ENCODE measurements at places on chromosomes 3 and 15. TPM values are rescaled to one million over a fixed set of nuclear protein-coding genes. Genes with fewer than 3 reads are reported as not detected.
A peak's percentile ranks its signal among the peaks of the same experiment; 100 is the strongest.

The CPLX3 gene
- total RNA-seq, result not detected

The UROC1 gene
- total RNA-seq, result not detected

- H3K4me3 ChIP-seq, result peak overlapping the region; percentile 83
- peak overlapping the region; percentile 89 for H3K27ac ChIP-seq
- no peaks in the 10 kb centered on the region for H3K27me3 ChIP-seq
- no peak for DNase-seq
Measured at GRCh38 chr3:158802409-158803268, 785 bp downstream of the MFSD1 start.

The IL5RA gene
- total RNA-seq, result 0.48 TPM

GRCh38 chr3:175075269-175075668 lies 216.1 kb downstream of the NAALADL2 start:
- no peaks in the 10 kb centered on the region for H3K36me3 ChIP-seq
- no peak overlapping the region for H3K4me3 ChIP-seq
- no peak overlapping the region for H3K27ac ChIP-seq
- H3K4me1 ChIP-seq, result no peaks in the 10 kb centered on the region
- no peak for DNase-seq

GRCh38 chr3:105513042-105513441 lies 146.3 kb downstream of the ALCAM start:
- no peak overlapping the region for H3K4me3 ChIP-seq
- H3K27ac ChIP-seq, result no peak overlapping the region

The MEIS2 gene
- total RNA-seq, result 28.5 TPM

DNA sequence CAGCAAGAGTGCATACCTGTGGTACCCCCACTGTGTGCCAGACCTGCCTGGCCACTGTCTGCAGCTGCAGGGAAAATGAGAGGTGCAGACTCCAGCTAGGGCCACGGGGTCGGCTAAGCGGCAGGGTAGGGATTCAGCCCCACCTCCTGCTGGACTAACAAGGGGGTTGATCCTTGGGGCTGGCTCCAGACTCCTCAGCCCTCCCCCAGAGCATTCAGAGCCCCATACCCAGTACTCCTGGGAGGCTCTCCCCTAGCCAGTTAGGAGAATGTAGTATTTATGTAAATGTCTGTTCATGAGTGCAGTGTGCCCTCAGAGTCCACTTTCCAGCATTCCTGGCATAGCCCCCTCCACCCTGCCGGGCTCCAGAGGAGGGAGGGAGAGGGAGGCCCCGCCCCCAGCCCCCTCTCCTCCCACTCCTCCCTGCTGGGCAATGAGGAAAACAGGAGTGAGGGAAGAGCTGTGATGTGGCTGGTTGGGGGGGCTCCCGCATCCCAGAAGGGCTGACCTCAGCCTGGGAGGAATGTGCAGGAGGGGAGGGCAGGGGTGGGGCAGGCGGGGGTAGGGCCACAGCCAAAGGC lies 4.5 kb upstream of the SEMA3B start:
- H3K36me3 ChIP-seq, result no peaks in the 10 kb centered on the region
- H3K27ac ChIP-seq, result peak overlapping the region; percentile 94
- no peak for DNase-seq
- peaks cover 23% of the 10 kb centered on the region for H3K4me1 ChIP-seq

The GPR149 gene
- not detected for total RNA-seq

The DBR1 gene
- 9.9 TPM for total RNA-seq

DNA sequence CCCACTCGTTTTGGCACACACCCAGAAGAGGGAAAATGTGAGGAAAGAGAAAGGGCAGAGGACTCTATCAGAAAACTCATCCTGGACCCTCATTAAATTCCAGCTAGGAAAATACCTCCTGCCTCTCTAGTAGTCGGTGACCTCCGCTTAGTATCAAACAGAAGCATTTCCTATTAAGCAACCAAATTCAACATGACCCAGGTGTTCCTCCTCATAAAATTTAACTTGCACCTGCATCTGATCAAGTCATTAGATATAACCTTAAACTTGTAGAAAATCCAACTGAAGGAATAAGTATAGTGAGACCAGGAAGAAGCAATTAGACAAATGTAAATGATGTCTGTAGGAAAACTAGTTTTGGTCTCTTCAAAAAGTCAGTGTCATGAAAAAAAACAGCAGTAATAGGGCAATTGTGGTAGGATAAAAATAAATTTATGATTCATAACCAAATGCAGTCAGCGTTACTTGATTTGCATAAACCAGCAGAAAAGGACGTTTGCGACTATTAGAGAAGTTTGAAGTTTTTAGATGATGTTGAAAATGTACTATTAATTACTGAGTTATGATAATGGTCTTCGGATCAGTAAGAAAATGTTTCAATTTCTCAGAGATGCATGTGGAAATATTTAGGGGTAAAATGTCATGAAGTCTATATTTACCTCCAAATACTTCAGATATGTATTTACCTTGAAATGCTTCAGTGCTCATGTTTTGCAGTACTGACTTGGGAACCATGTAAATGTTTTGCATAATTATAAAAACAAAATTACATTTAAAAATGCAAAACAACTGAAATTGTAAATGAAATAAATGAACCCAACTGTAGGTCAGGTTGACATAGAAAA lies 44.6 kb downstream of the LDHAL6B start:
- no peaks in the 10 kb centered on the region for H3K36me3 ChIP-seq
- no peaks in the 10 kb centered on the region for H3K4me1 ChIP-seq
- H3K27me3 ChIP-seq, result no peaks in the 10 kb centered on the region
- no peak overlapping the region for H3K4me3 ChIP-seq

The CRABP1 gene
- total RNA-seq, result 14.5 TPM

- H3K27ac ChIP-seq, result no peak overlapping the region
- no peak overlapping the region for H3K4me3 ChIP-seq
- H3K36me3 ChIP-seq, result no peaks in the 10 kb centered on the region
- DNase-seq, result no peak
- no peaks in the 10 kb centered on the region for H3K27me3 ChIP-seq
- H3K4me1 ChIP-seq, result no peaks in the 10 kb centered on the region
Measured at GRCh38 chr3:195401943-195402342, 40.9 kb downstream of the ACAP2 start.

DNA sequence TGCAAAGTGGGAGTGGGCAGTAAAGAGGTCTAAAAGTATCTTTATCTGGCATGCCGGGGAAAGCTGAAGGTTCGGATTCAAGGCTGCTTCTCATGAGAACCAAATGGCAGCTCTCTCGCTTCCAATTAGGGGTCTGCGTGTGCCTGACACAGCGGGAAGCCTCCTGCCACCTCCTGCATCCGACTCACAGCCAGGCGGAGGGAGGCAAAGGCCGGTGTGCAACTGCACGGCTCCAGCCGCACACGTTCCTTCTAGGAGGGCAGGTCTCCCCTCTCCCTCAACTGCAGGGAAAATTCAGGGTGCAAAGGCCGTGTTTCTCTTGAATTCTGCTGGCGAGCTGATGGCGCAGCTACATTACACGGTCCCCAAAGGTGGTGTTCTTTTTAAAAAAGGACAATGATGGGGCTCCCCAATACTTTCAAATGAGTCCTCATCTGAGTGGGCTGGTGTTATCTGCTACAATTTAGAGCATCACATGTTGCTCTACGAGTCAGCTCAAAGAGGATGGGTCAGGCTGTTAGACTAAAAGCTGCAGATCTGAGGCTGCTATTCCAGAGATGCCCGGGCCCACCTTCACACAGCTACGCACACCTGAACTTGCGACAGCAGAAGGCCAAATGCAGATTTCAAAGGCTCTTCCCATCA lies 226.6 kb downstream of the ADAMTS17 start:
- DNase-seq, result no peak
- no peak overlapping the region for H3K4me3 ChIP-seq
- no peaks in the 10 kb centered on the region for H3K4me1 ChIP-seq
- H3K27me3 ChIP-seq, result no peaks in the 10 kb centered on the region

All from breast epithelium (tissue), 4 donors.